T47D (cell line): ENCODE measurements at places on chromosomes 12 and 14.
A peak's percentile ranks its signal among the peaks of the same experiment; 100 is the strongest.

GRCh38 chr14:76227450-76228050, 75.8 kb downstream of the GPATCH2L start:
- DNase-seq = no peak

GRCh38 chr14:92501891-92502351, 11.7 kb upstream of the RIN3 start:
- no peak for DNase-seq

GRCh38 chr12:58174316-58174715, 232.9 kb downstream of the ATP23 start:
- DNase-seq = no peak

DNA sequence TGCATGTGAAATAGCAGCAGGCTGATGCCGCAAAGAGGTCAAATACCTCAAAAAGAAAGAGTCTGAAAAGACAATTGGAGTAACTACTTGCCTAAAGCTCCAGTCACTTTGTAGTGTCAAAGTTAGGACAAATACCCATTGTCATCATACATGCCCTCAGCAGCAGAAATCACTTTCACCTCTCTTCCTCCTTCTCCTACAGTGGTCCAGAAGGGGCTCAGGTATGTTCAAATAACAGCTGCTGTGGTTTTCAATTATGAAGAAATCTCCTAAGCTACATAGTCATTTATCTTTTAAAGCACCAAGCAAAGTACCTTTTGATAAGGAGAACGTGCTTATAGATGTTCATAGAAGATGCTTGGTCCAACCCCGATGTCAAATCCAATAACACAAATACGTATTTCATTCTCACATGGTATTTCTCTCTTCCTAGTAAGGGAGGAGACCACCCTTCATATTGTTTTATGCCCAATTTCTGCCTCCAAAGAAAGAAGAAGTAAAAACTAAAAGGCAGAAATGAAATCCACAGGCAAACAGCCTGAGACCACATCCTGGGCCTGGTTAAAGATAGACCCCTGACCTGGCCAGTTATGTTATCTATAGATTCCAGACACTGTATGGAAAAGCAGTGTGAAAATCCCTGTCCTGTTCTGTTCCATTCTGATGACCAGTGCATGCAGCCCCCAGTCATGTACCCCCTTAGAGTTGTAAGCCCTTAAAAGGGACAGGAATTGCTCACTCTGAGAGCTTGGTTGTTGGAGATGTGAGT, 23.7 kb downstream of the GYS2 start:
- DNase-seq = no peak

DNA sequence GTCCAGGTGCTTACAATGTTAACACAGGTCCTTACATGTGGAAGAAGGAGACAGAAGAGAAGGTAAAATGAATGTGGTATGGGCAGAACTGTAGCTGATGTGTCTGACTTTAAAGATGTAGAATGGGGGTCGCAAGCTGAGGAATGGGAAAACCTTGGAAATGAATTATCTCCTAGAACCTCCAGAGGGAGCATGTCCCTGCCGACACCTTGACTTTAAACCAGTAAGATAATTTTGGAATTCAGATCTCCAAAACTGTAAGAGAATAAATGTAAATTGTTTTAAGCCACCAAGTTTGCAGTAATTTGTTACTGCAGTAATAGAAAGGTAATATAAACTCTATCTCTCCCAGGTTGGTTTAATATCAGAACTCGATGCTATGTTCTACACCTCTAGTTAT, 80.1 kb upstream of the ALG10 start:
- no peak for DNase-seq

GRCh38 chr14:53055003-53055402, 98.1 kb downstream of the DDHD1 start:
- peak; percentile 50 for DNase-seq

DNA sequence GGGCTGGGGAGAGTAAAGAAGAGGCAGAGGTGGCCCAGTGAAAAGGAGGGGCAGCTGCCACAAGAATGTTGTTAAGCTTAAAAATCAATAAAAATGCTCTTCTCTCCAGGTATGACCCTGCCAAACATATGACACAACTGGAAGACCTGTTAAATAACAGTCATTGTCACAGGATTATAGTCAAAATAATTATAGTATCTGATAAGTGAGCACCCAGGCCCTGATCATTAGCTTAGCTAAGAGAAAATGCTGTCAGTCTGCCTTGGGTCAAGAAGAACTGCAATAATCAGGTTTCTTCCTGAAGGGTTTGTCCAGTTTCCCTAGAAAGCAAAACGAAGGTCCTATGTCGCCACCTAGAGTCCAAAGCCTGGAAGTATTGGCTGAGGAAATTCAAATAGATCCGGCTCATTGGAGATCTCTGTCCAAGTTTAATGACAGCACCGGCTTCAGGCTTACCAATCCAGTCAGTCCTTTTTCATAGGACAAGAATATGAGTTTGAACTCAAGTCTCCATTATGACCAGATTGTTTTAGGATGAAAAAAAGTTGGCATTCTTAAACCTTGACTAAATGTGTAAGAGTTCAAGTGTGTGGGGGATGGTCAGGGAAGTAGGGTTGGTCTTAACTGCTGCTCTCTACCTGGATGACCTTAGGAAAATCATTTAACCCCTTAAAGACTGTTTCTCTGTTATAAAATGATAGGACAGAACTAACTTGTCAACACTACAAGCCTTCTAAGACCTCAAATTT, 22.5 kb upstream of the NKX2-8 start:
- peak; percentile 94 for DNase-seq

DNA sequence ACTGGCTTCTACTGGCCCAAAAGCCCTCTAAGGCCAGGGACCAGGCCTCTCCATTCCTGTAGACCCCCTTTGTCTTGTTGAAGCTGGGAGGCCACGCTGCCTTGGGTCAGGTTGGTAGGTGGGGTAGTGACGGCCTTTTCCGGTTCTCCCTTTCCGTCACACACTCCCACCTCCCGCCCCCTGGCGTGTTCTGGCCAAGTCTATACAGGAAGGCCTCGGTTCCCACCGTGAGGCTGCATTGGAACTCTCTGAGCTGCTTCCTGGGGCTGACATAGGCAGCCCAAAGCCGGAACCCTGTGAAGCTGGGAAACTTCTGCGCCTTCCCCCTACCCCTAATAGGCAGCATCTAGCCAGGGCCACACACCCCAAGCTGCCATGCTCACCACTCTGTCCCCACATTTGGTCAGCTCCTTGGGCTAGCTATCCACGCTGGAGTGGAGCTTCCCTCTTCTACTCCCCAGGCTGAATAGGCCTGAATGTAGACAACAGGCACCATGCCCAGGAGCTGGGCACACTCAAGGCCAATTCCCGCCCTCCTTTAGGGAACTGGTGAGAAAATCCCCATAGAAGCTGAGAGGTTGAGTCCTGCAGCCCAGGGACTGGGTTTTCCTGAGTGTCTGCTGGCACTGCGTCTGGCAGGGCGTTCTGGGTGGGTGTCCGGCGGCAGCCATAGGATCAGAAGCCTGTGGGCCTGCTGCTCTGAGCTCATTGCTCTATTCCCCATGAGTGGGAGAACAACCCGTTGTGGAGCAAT, 35.7 kb downstream of the RIN3 start:
- no peak for DNase-seq

DNA sequence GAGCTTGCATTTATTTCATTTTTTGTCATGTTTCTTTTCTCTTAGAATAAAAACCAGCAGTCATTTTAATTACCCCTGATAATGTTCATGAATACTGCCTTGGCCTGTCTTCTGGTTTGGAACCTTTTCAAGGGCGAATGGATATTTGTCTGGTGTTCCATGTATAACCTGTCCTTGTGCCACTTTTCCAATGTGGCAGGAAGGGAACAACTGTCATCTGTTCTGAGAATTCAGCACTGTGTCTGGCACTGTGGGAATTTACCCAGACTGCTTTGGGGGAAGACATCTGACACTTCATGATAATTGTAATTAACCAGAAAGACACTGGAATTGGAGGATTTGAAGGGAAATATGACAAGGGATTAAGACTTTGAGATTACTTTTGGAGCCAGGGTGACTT, 352.8 kb downstream of the APAF1 start:
- no peak for DNase-seq

DNA sequence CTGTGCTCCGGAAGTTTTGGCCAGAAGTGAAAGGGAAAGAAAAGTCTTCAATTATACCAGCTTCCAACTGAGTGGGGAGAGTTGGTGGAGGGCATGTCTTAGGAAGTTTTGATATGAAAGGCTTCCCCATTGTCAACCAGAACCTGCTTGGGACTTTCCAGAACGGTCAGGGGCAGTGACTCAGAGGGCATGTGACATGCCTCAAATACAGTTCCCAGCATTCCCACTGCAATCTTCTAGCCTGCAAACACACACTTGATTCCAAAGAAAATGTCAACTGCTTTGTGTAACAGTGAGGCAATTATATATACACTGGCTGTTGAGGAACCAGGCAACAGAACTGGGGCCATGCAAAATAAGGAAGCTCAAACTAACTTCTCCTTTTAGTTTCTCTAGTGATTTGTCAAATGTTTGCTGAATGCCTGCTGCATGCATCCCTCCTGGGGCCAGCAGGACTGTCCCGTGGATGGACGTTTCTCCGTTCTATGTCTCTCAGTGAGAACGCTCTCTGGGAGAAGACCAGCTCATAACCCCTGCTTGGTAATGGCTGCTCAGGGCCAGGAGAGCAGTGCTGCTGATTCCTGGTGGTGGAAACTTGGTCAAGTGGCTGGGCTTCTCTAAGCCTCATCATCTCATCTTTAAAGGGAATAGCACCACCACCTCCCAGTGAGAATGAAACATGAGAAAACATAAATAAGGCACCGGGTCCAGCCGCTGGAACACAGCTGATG, 18.3 kb downstream of the SLC25A47 start:
- DNase-seq = no peak

DNA sequence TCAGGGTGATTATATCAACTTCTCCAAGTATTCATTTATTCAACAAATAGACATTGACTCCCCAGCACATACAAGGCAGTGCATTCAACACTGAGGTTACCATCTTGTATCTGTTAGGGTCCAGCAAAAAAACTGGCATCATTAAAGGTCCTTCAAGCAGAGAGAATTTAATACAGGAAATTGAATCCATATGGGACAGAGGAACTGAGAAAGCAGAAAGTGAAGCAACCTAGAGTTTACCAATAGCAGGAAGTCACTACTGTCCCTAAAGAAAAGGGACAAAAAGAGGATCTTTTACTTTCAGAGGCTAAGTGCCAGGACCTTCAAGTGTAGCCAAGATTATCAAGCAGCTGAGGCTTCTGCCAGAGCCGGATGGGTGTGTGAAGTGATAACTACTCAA, 237.8 kb upstream of the TBX3 start:
- DNase-seq = no peak

DNA sequence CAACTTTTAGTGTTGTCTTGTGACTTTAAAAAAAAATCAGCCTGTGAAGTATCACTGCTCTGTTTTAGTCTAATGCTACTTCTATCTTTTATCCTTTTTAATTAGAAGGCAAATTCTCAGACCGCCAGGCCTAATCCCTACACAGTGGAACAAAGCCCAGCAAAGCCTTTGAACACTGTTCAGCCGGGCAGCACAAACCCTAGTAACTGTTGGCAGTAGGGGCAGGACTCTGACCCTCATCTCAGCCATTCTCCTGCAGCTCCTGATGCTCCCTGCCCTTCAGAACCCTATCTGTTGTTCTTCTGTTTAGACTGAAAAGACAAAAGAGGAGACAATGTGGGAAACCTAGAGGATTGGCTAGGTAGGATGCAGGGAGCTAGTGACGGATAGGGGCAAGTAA, 78.0 kb upstream of the OTX2 start:
- DNase-seq = no peak

DNA sequence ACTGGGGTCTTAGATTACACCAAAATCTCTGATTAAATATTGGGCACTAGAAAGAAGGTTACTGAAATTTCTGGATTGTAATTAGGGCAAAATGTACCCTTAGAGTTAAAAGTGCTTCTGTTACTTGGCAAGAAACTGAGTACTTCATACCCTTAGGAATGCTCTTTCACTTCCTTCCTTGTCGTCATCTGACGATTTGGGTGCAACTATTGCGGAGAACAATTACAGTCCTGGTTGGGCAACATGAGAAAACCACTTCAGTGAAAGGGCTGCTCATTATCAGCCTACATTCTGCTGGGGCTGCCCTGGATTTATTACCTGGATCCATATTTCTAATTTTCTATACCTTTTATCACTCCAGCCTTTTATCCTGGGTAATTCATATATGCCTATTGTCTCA, 348.5 kb upstream of the MDGA2 start:
- DNase-seq = no peak
